ENCODE measurements at places on chromosomes 3 and 15. TPM values are rescaled to one million over a fixed set of nuclear protein-coding genes. Genes with fewer than 3 reads are reported as not detected.

ADPGK gene
- total RNA-seq, result 39.7 TPM

SLC25A20 gene
- total RNA-seq, result 15.3 TPM

SNX22 gene
- 0.20 TPM for total RNA-seq

SCG3 gene
- 0.22 TPM for total RNA-seq

ALPK3 gene
- total RNA-seq, result 45.2 TPM

GNAT1 gene
- not detected for total RNA-seq

MYRIP gene
- total RNA-seq, result 5.7 TPM

TMPRSS7 gene
- total RNA-seq, result not detected

SLC28A2 gene
- not detected for total RNA-seq

STXBP5L gene
- total RNA-seq, result not detected

GP9 gene
- total RNA-seq, result not detected

UTS2B gene
- total RNA-seq, result 0.20 TPM

SMCO1 gene
- total RNA-seq, result not detected

SOX2 gene
- under 0.01 TPM for total RNA-seq

C3orf52 gene
- total RNA-seq, result 4.8 TPM
